ENCODE measurements at places on chromosomes 5 and 9.

DNA sequence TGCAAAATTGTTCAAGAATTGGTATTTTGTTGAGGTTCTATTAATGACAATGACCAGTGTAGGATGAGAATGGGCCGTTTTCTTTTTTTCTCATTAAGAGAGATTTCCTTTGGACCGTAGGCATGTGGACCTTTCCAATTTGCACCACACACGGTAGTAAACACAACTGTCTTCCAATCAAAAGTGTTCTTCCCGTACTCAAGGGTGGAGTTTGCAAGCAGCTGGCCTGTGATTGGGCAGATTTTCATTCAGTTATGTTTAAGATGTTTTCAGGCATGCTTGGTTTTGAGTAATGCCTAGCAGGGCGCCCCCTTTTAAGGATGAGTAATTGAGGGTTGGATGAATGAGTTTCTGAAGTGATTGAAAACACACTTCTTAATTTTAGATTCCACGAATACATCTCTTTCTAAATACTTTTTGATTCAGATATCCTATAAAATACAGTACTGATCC, 2.5 kb downstream of the KDM3B start:
- peak; percentile 22 for DNase-seq

DNA sequence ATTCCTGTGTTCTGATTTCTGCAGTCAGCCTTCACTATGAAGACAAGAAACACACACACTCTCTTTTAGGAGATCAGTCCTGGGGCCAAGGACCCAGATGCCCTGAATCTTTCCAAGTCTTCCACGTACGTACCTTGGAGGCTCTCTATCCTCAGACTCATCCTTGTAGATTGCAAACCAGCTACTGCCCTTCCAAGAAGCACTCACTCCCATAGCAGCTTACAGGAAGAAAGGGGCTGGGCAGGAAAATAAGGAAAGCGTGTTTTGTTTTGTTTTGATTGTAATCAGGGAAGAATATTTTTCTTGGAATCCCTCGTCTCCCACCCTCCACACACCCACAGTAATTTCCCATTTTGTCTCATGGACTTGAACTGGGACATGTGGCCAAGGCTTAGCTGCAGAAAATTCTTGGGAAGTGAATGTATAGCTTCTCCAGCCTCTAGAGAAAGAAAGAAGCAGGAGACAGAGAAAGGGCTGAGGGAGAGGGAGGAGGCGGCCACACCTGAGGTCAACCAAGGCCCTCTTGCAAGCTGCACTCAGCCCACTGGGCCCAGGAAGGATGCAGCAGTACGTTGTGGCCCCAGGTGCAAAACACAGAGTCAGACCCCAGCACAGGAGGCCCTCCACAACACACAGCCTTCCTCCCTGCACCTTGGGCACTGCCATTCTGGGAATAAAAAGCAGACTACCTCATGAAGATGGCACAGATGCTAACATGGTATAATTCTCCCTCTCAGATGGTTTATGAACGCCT, 29.9 kb downstream of the IRX2 start:
- no peak for DNase-seq

DNA sequence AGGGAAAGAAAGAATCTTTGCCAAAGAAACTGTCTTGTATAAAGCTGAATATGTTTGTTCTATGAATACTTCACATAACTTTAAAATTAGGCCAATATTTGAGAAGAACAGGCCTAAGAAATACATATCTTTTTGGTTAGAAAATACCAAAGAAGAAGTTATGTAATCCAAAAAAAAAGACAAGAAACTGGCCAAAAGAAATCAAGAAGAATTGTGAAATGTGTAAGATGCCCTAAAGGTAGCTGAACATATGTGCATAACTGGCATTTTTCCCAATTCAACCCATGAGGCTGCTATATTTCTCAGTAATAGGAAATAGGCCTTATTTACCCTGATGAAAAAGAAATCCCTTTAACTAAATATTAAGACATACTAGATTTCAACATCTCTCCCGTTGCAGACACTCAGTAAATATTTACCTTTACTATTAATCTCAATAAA, 290.0 kb downstream of the CETN3 start:
- no peak for DNase-seq

GRCh38 chr5:1177826-1178528, 23.4 kb upstream of the SLC6A19 start:
- no peak for DNase-seq

DNA sequence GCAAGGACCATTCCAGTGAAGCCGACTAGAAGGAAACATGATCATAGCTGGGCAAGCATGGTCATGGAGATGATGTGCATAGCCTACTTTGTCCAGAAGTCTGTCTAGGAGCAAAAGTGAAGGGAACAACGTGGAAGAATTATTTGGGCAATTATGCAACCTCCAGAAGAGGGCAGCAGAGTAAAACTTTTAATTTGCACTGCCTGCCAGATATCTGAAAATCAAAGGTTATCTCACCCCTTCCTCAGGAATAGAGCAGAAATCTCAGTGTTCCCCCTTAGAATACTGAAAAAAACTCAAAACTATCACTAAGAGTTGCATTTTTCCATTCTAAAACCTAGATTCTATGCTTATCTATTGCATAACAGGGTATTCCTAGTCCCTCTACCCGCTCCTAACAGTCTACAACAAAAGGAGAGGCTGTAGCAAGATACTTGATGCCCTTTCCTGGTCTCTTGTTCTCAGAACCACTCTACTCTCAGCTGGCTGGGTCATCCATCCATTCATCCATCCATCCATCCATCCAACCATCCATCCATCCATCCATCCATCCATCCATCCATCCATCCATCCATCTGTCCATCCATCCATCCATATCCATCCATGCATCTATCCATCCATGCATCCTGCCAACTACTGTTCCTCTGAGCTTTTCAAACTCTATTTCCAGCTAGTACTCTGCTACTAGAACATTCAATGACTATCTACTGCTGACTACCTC, 8.4 kb upstream of the SETD9 start:
- peak; percentile 37 for DNase-seq

DNA sequence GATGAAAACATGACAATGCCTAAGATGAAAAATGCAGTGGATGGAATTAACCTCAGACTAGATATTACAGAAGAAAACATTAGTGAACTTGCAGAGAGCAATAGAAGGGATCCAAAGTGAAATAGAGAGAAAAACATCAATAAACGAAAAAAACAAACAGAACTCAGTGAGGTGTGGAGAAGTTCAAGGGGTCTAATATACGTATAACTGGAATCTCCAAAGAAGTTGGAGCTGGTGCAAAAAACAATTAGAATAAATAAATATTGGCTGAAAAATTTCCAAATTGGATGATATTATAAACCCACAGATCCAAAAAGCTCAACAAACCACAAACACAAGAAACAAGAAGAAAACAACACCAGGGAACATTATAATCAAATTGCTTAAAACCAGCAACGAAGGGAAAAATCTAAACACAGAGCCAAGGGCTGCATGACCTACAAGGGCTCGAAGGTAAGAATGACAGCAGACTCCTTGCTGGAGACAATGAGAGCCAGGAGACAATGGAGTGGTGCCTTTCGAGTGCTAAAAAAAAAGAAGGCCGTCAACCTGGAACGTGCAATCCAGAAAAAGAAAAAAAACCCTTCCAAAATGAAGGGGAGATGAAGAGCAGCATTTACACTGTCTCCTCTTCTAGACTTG, 11.8 kb downstream of the FAM163B start:
- DNase-seq, result no peak

- no peak for DNase-seq
Observed at GRCh38 chr9:101485924-101486692, 47.5 kb upstream of the RNF20 start.

DNA sequence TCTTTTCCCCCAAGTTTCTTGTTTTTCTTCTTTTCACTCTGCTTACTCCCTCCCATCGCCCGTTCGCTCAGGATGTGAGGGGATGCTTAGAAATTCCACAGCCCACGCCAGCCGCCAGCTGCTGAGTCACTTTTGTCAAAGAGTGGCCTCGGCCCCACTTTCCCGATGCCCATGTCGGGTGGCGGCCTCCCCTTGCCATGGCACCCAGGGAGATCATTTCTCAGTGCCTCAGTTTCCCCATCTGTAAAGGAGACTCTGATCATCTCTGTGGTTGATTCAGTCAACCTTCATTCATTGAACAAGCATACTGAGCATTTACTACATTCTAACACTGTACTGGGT, 353 bp upstream of the PDGFRB start:
- no peak for DNase-seq

GRCh38 chr9:126788634-126789349, 16.0 kb upstream of the ZBTB43 start:
- no peak for DNase-seq

DNA sequence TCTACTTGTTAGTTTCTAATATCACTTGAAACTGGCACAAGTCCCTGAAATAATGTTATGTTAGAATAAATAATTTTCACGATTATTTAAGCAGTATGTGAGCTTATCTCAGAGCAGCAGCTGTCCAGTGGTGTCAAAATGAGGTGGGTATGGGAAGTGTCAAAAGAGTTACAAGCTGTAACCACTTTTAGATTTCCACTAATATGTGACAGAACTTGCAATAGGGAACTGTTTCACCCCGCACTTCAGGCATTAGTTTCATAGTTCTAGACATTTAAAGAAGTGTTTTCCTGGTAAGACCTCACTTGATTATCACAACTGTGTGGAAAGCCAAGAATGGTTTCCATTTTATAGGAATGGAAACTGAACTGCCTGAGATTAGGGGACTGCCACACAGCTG, 2.9 kb upstream of the ISCA1 start:
- no peak for DNase-seq

GRCh38 chr9:114682846-114683245, 854 bp upstream of the TEX48 start:
- no peak for DNase-seq

GRCh38 chr5:120684213-120684612, 220.1 kb downstream of the PRR16 start:
- DNase-seq, result no peak

GRCh38 chr5:96641368-96642280, 20.6 kb upstream of the CAST start:
- DNase-seq, result no peak

GRCh38 chr5:76717222-76718083, 1.5 kb downstream of the F2R start:
- DNase-seq, result no peak

DNA sequence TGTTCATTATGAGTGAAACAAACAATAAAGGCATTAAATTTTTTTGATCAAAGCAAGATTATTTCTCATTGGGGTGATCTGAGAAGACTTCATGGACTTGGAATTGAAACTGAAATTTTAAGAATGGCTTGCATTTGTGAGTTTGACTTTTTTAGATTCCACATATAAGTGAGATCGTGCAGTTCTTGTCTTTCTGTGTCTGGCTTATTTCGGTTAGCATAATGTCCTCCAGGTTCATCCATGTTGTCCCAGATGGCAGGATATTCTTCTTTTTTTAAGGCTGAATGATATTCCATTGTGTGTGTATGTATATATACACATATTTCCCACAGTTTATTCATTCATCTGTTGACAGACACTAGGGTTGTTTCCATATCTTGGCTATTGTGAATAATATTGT, 716.5 kb downstream of the PRELID2 start:
- DNase-seq, result no peak

DNA sequence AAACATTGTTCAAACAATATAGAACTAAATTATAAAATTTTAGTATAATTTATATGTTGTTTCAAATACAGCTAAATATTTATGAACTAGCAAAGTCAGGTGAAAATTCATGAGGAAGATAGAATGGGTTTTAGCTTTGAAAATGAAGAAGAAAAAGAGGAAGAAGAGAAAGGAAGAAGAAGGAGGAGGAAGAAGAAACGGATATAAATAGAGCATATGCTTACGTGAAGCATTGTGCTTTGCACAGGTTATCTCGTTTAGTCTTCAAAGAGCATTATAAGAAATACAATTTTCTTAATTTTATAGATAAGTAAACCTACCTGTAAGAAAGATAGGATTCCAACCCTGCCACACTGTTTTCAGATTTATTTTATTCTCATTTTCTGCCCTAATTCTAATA, 620.6 kb upstream of the DAB2 start:
- DNase-seq, result no peak

DNA sequence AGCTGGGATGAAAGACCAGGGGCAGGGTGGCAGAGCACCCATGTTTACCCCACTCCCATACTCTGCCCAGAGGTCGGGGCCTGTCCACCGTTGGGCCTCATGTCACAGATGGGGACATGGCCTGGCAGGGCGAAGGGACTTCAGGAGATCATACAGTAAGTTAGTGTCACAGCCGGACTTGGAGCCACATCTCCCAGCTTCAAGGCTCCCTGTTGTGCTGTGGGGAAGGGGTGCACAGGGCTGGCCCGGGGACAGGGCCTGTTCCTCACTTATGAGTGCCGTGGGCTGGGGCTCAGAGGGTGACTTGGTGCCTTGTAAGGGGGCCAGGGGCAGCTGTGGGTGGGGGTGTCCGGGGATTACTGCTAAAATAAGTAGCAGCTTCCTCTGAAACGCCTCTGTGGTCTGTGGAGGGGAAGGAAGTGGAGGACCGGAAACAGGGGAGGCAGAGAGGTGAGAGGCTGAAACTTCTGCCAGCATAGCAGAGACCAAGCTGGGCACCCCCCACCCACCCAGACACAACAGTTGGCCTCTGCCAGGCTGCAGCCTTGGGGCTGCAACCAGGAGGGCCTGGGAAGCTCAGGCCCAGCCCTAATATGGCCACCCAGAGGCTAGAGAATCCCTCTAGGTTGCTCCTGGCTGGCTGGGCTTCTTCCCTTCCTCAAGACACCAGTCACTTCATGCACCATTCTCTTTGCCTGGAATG, 41.1 kb upstream of the NEK6 start:
- peak; percentile 80 for DNase-seq

GRCh38 chr5:108369167-108369566, 12.7 kb downstream of the FBXL17 start:
- DNase-seq, result no peak

DNA sequence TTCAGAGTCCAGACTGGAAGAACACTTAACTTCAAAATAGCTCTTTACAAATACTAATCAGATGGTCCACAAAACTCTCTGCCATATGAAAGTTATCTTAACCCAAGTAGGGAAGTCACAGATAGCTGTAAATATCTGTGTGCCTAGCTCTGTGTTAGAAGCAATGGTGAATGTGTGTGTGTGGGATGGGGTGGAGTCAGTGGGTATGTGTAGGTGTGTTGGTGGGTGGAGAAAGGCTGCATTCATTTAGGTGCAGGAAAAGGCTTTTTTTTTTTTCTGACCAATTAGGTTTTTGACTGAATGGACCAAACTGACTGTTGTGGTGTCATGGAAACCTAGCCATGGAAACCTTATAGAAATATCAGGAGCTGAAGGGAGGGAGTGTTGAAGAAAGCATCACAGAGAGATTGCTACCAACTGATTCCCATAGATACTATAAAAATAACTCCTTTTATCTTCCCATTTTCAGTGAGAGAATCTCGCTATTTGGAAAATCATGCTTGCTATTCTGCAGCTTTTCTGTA, 156.2 kb upstream of the NR3C1 start:
- DNase-seq, result no peak

Data from T-helper 1 cell (primary cell).